Upper lobe of left lung (tissue), 6 donors: ENCODE measurements at places on chromosomes 3 and 15. TPM values are rescaled to one million over a fixed set of nuclear protein-coding genes. Genes with fewer than 3 reads are reported as not detected.

DNA sequence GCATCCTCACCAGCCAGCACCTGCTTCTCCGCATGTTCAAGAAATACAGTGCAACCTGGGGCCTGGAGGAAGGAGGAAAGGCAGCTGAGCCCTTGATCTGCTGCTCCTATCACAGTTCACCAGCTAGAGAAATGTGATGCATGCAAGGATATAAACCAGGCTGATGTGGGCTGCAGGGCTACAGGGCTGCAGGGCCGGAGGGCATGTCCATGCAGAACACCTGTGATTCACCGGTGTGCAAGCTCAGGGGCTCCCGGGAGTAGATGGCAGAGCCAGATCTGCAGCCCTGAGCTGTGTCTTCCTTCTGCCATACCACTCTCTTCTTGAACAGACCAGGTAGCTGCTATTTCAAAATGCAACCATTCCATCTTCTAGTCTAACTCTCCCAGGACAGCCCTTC lies 84.9 kb downstream of the HMG20A start:
- H3K4me3 ChIP-seq, result no peak overlapping the region
- H3K27ac ChIP-seq, result no peak overlapping the region
- peaks cover 42% of the 10 kb centered on the region for H3K4me1 ChIP-seq
- no peak for DNase-seq
- no peaks in the 10 kb centered on the region for H3K36me3 ChIP-seq

DNA sequence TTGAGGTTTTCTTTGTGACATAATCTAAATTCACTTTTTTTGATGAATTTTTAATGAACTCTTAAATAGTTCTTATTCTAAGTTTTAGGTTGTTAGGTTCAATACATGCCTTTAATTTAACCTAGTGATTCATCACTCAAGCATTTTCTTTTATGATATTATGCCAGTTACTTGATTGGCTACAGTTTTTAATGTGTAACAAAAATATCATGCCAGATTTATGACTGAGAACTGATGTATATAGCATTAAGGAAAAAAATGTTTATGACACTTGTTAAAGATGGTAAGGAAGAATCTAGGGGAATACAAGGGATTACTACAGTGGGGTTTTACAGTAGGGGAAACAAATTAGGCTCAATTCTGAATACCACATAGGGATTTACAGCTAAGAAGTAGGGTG lies 103.1 kb downstream of the VGLL3 start:
- no peak overlapping the region for H3K4me3 ChIP-seq
- H3K4me1 ChIP-seq, result no peaks in the 10 kb centered on the region
- DNase-seq, result no peak
- H3K27me3 ChIP-seq, result no peaks in the 10 kb centered on the region
- H3K36me3 ChIP-seq, result no peaks in the 10 kb centered on the region
- no peak overlapping the region for H3K27ac ChIP-seq

GRCh38 chr15:85458764-85459163 lies 78.4 kb downstream of the AKAP13 start:
- peaks cover 21% of the 10 kb centered on the region for H3K4me1 ChIP-seq
- no peak overlapping the region for H3K27ac ChIP-seq
- no peaks in the 10 kb centered on the region for H3K27me3 ChIP-seq
- H3K36me3 ChIP-seq, result no peaks in the 10 kb centered on the region
- no peak for DNase-seq

- H3K27ac ChIP-seq, result no peak overlapping the region
- no peaks in the 10 kb centered on the region for H3K4me1 ChIP-seq
- no peaks in the 10 kb centered on the region for H3K27me3 ChIP-seq
- no peaks in the 10 kb centered on the region for H3K36me3 ChIP-seq
- no peak overlapping the region for H3K4me3 ChIP-seq
Observed at GRCh38 chr15:38195191-38195901, 57.3 kb upstream of the SPRED1 start.

- no peak overlapping the region for H3K27ac ChIP-seq
- DNase-seq, result no peak
- H3K36me3 ChIP-seq, result no peaks in the 10 kb centered on the region
Observed at GRCh38 chr15:45371546-45371945, 6.8 kb downstream of the GATM start.

- no peak overlapping the region for H3K4me3 ChIP-seq
- no peaks in the 10 kb centered on the region for H3K27me3 ChIP-seq
- peaks cover 27% of the 10 kb centered on the region for H3K4me1 ChIP-seq
- DNase-seq, result no peak
- peak overlapping the region; percentile 66 for H3K27ac ChIP-seq
Observed at GRCh38 chr3:126288314-126288713, 68.9 kb downstream of the KLF15 start.

- H3K27me3 ChIP-seq, result no peaks in the 10 kb centered on the region
- H3K4me3 ChIP-seq, result no peak overlapping the region
- no peak overlapping the region for H3K27ac ChIP-seq
- H3K4me1 ChIP-seq, result peaks cover 3% of the 10 kb centered on the region
Observed at GRCh38 chr3:167740961-167741587, 5.6 kb downstream of the SERPINI1 start.

GRCh38 chr3:114192136-114192535 lies 13.3 kb upstream of the DRD3 start:
- no peak for DNase-seq
- no peak overlapping the region for H3K27ac ChIP-seq
- no peaks in the 10 kb centered on the region for H3K27me3 ChIP-seq
- no peaks in the 10 kb centered on the region for H3K4me1 ChIP-seq

GRCh38 chr3:46278816-46279672 lies 36.8 kb downstream of the CCR3 start:
- no peak overlapping the region for H3K4me3 ChIP-seq
- no peaks in the 10 kb centered on the region for H3K36me3 ChIP-seq
- DNase-seq, result no peak
- H3K4me1 ChIP-seq, result no peaks in the 10 kb centered on the region
- no peaks in the 10 kb centered on the region for H3K27me3 ChIP-seq

DNA sequence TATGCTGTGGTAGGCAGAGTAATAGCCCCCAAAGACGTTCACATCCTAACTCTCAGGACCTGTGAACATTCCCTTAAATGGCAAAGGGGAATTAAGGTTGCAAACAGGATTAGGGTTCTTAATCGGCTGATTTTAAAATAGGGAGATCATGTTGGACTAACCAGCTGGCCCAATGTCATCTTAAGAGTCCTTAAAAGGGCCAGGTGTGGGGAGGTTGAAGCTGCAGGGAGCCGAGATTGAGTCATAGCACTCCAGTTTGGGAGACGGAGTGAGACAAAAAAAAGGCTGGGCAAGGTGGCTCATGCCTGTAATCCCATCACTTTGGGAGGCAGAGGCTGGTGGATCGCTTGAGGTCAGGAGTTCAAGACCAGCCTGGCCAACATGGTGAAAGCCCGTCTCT lies 1.6 kb upstream of the FLNB start:
- no peaks in the 10 kb centered on the region for H3K36me3 ChIP-seq
- no peak overlapping the region for H3K4me3 ChIP-seq
- no peak for DNase-seq
- no peak overlapping the region for H3K27ac ChIP-seq
- peaks cover 13% of the 10 kb centered on the region for H3K4me1 ChIP-seq

GRCh38 chr3:155312781-155313180 lies 19.3 kb upstream of the STRIT1 start:
- no peak overlapping the region for H3K27ac ChIP-seq
- H3K27me3 ChIP-seq, result no peaks in the 10 kb centered on the region
- no peak for DNase-seq

- no peak overlapping the region for H3K27ac ChIP-seq
- no peaks in the 10 kb centered on the region for H3K27me3 ChIP-seq
- no peaks in the 10 kb centered on the region for H3K4me1 ChIP-seq
- no peaks in the 10 kb centered on the region for H3K36me3 ChIP-seq
Observed at GRCh38 chr3:175288621-175289020, 429.5 kb downstream of the NAALADL2 start.

- H3K27ac ChIP-seq, result no peak overlapping the region
- no peak for DNase-seq
- no peak overlapping the region for H3K4me3 ChIP-seq
- H3K27me3 ChIP-seq, result no peaks in the 10 kb centered on the region
- no peaks in the 10 kb centered on the region for H3K4me1 ChIP-seq
Observed at GRCh38 chr3:16106050-16106449, 68.4 kb upstream of the GALNT15 start.

DNA sequence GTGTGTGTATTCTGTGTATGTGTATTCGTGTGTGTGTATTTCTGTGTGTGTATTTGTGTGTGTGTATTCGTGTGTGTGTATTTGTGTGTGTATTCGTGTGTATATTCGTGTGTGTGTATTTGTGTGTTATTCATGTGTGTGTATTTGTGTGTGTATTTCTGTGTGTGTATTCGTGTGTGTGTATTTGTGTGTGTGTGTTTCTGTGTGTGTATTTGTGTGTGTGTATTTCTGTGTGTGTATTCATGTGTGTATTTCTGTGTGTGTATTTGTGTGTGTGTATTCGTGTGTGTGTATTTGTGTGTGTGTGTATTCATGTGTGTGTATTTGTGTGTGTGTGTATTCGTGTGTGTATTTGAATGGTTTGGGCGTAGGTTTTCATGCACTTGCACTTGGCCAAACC lies 405.4 kb downstream of the SOX2 start:
- no peak overlapping the region for H3K27ac ChIP-seq
- H3K36me3 ChIP-seq, result no peaks in the 10 kb centered on the region

DNA sequence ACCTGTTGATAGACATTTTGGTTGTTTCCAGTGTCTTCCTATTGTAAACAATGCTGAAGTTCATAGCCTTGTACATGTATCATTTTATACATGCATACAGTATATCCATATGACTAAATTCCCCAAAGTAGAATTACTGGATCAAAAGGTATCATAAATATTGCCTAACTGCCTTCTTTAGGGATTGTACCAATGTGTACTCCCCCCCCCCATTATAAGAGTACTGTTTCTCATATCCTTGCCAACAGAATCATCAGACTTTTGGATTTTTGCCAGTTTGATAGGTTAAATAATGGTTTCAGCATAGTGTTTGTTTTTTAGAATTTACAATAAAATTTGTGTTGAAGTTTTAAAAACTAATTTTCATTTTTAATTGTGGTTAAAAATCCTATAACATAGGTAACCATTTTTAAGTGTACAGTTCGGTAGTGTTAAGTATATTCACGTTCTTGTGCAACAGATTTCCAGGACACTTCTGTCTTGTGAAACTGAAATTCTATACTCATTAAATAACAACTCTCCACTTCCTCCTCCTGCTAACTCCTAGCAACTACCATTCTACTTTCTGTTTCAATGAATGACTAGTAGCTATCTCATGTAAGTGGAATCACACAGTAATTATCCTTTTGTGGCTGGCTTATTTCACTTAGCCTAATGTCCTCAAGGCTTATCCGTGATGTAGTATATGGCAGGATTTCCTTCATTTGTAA lies 30.8 kb upstream of the MAP3K13 start:
- DNase-seq, result no peak
- H3K27ac ChIP-seq, result peak overlapping the region; percentile 53
- H3K4me1 ChIP-seq, result peaks cover 18% of the 10 kb centered on the region
- H3K4me3 ChIP-seq, result no peak overlapping the region
- H3K36me3 ChIP-seq, result no peaks in the 10 kb centered on the region

- no peaks in the 10 kb centered on the region for H3K36me3 ChIP-seq
- H3K4me3 ChIP-seq, result no peak overlapping the region
- no peak for DNase-seq
- H3K4me1 ChIP-seq, result no peaks in the 10 kb centered on the region
- no peak overlapping the region for H3K27ac ChIP-seq
Observed at GRCh38 chr3:176167272-176167671, 1030.0 kb downstream of the TBL1XR1 start.

GRCh38 chr3:37481982-37482381 lies 307.6 kb upstream of the LRRFIP2 start:
- no peak overlapping the region for H3K4me3 ChIP-seq
- no peak for DNase-seq
- no peak overlapping the region for H3K27ac ChIP-seq
- H3K4me1 ChIP-seq, result no peaks in the 10 kb centered on the region

DNA sequence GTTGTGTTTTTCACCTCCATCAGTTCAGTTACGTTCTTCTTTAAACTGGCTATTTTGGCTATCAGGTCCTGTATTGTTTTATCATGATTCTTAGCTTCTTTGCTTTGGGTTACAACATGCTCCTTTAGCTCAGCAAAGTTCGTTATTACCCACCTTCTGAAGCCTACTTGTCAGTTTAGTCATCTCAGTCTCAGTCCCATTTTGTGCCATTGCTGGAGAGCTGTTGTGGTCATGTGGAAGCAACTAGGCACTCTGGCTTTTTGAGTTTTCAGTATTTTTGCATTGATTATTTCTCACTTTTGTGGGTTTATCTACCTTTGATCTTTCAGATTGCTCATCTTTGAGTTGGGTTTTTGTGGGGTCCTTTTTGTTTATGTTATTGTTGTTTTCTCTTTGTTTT lies 151.3 kb downstream of the CFAP20DC start:
- no peak for DNase-seq
- no peak overlapping the region for H3K4me3 ChIP-seq
- H3K36me3 ChIP-seq, result no peaks in the 10 kb centered on the region
- no peak overlapping the region for H3K27ac ChIP-seq
- H3K27me3 ChIP-seq, result no peaks in the 10 kb centered on the region
- H3K4me1 ChIP-seq, result peaks cover 10% of the 10 kb centered on the region

DNA sequence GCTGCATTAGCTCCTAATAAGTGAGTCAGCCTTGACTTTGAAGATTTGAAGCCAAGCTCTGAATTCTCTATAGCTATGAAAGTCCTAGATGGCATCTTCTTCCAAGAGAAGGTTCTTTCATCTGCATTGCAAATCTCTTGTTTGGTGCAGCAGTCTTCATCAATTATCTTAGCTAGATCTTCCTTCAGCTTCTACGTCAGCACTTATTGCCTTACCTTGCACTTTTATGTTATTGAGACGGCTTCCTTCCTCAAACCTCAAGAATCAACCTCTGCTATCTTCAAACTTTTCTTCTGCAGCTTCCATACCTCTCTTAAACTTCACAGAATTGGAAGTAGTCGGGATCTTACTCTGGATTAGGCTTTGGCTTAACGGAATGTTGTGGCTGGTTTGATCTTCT lies 167.6 kb downstream of the SCAPER start:
- no peaks in the 10 kb centered on the region for H3K4me1 ChIP-seq
- no peak for DNase-seq
- H3K4me3 ChIP-seq, result no peak overlapping the region
- no peak overlapping the region for H3K27ac ChIP-seq

DNA sequence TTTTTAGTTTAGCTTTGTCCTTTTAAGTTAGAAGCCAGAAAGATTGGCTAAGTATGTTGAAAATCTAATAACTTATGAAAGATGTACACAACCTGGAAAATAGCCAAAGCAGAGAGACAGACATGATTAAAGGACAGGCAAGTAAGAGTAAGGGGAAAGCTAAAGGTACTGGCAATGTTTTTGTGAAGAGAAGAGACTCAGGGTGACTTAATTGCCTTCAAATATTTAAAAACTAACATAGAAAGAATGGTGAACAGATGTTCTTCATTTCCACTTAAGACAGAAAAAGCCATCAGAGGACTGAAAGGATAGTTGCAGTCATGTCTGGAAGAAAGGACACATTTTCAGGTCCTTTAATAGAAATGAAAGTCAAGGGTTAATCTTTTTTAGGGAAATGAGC lies 68.8 kb downstream of the ZNF385D start:
- H3K4me1 ChIP-seq, result no peaks in the 10 kb centered on the region
- no peaks in the 10 kb centered on the region for H3K27me3 ChIP-seq
- no peak for DNase-seq
- no peak overlapping the region for H3K27ac ChIP-seq
- H3K36me3 ChIP-seq, result no peaks in the 10 kb centered on the region

- peak overlapping the region; percentile 44 for H3K4me3 ChIP-seq
- H3K27ac ChIP-seq, result no peak overlapping the region
- DNase-seq, result no peak
- no peaks in the 10 kb centered on the region for H3K36me3 ChIP-seq
Observed at GRCh38 chr3:9247361-9247940, 2.0 kb downstream of the SRGAP3 start.

WDR72 gene
- total RNA-seq, result 0.81 TPM

SLC2A2 gene
- total RNA-seq, result 0.06 TPM

KIF7 gene
- 4.7 TPM for total RNA-seq

ROPN1 gene
- not detected for total RNA-seq

DGKG gene
- 32.5 TPM for total RNA-seq

SH2D7 gene
- total RNA-seq, result not detected

INKA1 gene
- total RNA-seq, result 5.0 TPM

ALG3 gene
- 49.1 TPM for total RNA-seq

FGF7 gene
- total RNA-seq, result 33.7 TPM

CBLB gene
- total RNA-seq, result 85.9 TPM
